ENCODE measurements at places on chromosomes 13 and 19. TPM values are rescaled to one million over a fixed set of nuclear protein-coding genes. Genes with fewer than 3 reads are reported as not detected.

DNA sequence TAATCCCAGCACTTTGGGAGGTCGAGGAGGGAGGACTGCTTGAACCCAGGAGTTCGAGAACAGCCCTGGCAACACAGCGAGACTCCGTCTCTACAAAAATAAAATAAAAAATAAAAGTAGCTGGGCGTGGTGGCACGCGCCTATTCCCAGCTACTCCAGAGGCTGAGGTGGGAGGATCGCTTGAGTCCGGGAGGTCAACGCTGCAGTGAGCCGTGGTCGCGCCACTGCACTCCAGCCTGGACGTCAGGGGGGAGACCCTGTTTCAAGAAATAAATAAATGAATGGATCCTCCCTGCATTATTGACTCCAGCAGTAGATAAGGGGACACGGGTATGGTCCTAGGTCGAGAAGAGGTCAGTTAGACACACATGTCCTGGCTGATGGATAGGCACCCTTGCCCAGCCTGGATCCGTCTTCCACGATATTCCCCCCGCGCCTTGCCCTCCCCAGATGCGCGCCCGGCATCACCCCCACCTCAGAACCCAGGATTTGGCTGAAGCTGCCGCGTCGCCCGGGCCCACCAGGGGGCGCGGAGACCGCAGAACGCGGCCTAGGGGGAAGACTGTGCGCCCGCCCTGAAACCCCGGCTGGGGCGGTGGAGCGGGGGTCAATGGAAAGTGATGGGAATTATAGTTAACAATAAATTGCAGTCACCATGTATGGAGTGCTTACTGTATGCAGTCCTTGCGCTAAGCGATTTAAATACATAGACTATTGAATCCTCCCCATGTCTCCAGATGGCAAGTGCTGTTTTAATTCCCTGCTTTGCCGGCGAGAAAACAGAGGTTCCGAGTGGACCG lies 2.1 kb upstream of the HOOK2 start:
- no peak for DNase-seq

DNA sequence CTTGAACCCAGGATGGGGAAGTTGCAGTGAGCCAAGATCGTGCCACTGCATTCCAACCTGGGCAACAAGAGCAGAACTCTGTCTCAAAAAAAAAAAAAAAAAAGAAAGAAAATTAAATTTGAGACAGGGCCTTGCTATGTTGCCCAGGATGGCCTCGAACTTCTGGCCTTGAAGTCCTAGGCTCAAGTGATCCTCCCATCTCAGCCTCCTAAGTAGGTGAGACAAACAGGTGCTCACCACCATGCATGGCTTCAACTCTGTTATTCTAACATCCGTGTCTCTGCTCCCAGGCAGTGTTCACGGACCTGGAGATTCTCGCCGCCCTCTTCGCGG lies 40.3 kb downstream of the PDE4A start:
- no peak for DNase-seq

DNA sequence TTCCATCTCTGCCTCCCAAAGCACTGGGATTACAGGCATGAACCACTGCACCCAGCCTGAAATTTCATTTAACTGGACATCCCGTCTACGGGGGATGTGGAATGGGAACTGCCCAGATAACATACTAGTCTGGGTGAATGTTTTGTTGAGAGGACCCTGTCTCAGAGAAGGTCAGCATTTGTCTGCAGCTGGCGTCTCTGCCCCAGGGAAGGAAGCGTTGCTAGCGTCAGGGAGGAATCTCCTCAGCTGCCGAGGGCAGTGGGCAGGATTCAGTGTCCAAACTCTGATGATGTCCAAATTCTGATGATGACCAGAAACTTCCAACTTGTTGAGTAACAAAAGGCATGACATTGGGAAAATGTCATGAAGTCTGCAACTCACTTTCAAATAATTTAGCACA lies 3.1 kb downstream of the NXNL1 start:
- no peak for DNase-seq

GRCh38 chr19:10007371-10008183 lies 2.7 kb downstream of the COL5A3 start:
- DNase-seq = no peak

- no peak for DNase-seq
These were observed 501 bp downstream of the GTPBP3 start for GRCh38 chr19:17337675-17338432.

DNA sequence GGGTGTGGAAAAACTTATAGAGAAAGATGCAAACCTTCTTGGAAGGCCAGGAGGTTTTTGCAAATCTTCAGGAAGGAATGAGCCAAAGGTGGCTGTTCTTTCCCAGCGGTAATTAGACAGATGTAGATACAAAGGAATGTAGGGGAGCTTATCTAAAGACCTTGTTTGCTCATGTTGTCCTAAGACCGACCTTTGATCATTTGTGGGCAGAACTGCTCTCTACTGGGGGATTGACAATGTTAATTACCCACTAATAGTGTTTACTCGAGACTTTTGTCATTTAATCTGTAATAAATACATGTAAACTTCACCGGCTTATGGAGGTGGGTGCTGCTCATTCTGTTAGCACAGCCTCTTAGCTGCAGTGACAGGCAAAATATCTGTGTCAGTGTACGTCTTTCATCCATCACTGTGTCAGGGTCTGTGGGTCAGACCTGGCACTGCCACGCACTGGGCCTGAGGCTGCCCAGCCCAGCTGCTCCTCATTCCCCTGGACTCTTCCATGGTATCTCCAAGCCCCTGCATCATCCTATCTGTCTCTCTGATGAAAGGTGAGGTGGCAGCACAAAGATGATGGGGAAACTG lies 68.3 kb downstream of the ZNF431 start:
- no peak for DNase-seq

GRCh38 chr13:96003304-96003703 lies 49.9 kb downstream of the UGGT2 start:
- no peak for DNase-seq

- no peak for DNase-seq
These were observed 4.6 kb upstream of the SLC25A42 start for GRCh38 chr19:19059018-19059836.

DNA sequence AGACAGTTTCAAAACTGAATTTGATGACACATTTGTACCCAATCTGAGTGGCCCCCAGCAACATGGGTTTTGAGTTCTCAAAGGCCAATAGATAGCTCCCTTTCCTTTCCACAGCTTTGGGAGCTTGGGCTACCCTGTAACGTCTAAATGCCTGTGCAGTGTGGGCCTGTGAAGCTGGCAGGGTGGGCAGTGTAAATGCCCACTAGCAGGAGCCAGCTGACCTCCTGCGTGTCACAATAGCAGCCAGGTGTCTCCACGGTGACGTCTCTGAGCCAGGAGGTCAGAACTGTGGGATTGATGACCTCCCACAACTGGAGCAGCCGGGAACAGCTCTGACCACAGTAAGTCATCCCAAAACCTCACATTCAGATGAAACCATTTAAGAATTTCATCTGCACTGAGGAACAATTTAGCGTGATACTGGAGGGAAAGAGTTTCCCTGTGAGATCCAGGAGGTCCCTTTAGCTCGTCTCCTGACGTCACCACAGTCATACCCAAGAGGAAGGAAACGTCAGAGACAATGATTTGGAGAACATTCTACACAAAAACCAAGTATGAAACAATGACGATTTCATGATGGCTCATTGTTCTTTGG lies at the start of gene IPO5:
TSS of gene IPO5 (plus strand) at position 300 of the 595 bp plus-strand sequence. CDS start 23,022 bp downstream, outside the sequence.
- DNase-seq = no peak

GRCh38 chr19:39941615-39942365 lies 7.4 kb upstream of the FCGBP start:
- no peak for DNase-seq

- DNase-seq = no peak
These were observed 30.8 kb upstream of the TFDP1 start for GRCh38 chr13:113553511-113554332.

DNA sequence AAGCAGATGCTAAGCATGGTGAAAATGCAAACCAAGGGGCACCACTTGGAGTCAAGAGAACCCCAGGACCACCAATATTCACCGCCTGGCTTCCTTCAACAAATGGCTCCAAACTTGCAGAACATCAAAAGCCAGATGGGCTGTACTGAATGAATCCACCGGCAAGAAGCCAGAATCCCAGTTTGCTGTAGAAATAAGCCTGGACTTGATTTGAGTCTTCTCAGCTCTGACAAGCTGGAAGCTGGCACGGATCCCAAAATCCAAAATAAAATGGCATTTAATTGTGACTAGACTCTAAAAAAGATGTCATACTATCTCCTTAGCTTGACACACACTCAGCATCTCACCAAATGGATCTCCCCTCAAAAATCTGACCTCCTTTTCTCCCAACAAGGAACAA lies 11.9 kb downstream of the EFNB2 start:
- DNase-seq = no peak

Gene IL17D
- polyA plus RNA-seq = 9.3 TPM

Gene TNNT1
- 4.3 TPM for polyA plus RNA-seq

Gene CEACAM5
- polyA plus RNA-seq = 0.08 TPM

Gene C13orf46
- polyA plus RNA-seq = 0.22 TPM
